ENCODE measurements at places on chromosomes 7 and 10.

DNA sequence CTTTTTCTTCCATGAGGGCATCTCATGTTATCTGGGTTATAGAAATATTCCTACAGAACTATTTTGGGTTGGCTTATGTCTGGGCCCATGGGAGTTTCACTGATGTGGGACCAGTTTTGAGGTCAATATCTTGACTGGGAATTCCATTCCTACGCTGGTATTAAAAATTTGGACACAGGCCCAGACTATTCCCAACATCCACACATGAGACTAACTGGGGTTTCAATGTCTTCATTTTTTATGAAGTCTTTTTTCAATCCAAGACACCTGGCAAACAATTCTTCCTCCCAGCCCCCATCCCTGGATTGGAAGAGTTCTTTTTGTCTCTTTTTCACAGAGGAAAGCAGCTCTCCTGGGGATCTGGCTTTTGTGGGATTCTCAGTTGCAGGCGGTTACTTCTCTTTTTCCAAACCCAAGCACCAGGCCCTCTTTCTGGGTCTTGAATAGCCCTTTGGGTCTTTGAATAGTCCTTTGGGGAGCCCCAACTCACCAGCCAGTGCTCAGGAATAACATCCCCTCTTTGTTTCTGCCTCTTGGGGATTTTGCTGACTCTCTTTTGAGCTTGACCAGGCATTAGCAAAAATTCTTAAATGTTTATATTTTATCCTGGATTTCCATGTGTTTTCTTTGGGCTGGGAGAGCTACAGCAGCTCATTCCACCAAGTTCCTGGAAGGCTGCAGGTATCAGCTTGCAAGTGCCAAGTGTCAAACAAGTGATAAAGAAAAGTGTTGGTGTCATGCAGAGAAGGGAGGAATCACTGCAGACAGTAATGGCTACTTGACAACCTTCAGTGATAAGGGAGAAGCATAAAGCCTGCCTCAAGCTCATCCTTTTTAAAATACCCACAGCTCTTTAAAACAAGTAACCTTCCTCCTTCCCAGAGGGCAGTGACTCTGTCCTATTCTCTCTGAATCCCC lies 234.3 kb downstream of the ADAM12 start:
- DNase-seq: no peak

DNA sequence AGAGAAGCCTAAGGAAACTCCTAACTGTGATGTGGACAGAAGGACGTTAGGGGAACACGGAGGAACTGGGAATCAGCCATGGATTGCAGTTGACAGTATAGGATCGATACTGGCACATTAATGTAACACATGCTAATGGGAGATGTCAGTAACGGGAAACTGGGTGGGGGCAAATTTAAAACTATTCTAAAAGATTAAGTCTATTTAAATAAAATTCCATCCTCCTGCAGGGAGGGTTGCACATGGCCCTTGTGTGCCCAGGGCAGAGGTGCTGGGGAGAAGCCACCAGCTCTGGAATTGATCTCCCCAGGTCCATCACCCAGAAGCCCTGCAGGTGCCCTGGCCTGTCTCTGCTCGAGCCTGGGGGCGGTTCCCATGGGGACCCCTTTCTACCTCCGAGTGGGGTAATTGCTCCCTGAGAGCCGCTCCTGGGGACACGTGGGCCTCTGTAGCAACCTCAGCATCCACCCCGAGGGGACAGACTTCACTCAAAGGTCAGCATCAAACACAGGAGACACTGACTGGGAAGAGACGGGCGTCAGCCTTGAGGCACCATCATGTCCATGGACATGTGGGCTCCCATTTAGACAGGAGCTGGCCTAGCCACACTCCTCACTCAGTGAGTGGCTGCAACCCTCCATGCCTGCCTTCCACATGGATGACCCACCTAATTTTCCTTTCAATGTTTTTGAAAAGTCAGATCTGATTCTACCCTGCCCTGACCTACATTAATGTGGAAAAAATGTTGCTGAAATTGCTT lies 21.1 kb downstream of the SCART1 start:
- DNase-seq: no peak

DNA sequence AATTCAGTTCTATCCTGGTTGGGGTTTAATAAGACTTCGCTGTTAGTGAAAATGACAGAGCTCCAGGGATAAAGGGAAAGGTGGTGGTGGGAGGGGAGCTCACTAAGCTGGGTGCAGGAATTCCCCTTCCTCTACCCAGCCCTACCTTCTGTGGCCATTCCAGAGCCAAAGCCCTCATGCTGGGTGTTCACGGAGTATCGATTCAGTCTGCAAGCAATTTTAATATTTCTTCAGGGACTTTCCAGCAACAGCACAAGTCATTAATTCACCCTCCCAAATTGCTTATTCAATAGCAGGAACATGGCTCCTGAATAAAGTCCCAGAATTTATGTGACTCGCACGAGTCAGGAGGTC lies 22.0 kb downstream of the PAX2 start:
- no peak for DNase-seq

GRCh38 chr10:96263669-96264068 lies 7.7 kb downstream of the BLNK start:
- no peak for DNase-seq

GRCh38 chr10:69317626-69318105 lies 39.4 kb downstream of the HK1 start:
- no peak for DNase-seq

GRCh38 chr10:50469778-50470193 lies 154.0 kb downstream of the SGMS1 start:
- DNase-seq: no peak

- no peak for DNase-seq
Observed at GRCh38 chr7:137417464-137417863, 73.9 kb upstream of the PTN start.

DNA sequence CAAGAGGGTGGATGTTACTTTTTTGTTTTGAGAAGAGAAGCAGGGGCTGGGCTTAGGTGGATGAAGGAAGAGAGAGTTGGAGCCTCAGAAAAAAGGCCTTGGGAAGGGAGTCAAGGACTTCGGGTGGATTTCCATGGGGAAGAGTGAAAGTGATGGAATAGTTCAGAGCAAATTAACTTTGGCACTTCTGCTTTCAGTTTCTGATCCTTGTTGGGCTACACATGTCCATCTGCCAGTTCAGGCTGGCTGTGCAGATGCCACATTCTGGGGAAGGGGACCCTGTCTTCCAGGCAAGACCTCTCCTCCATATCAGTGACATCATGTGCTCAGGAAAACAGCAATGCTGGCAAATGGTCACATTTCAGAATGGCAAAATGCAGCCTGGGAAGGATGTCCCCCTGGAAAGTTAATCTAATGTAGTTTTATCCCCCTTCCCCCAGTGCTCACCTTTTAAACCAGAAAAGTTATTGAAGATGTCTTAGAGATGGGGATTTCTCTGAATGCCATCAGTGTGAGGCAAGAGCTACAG lies 86.0 kb downstream of the WDFY4 start:
- DNase-seq: no peak

DNA sequence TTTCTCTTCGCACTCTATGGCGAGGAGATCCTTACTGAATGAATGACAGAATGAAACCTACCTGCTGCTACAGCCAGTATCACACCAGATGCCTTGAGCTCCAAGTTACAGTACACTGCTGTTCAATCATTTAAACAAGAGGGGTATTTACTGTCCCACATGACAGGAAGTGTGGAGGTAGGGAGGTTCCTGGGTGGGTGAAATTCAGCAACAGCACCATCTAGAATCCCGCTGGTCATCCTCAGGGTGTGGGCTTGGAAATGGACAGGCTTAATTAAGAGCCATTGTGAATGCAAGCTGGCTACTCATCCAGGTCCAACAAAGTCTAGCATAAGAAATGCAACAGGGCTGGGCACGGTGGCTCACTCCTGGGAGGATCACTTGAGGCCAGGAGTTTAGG lies 14.7 kb downstream of the CYTH3 start:
- no peak for DNase-seq

DNA sequence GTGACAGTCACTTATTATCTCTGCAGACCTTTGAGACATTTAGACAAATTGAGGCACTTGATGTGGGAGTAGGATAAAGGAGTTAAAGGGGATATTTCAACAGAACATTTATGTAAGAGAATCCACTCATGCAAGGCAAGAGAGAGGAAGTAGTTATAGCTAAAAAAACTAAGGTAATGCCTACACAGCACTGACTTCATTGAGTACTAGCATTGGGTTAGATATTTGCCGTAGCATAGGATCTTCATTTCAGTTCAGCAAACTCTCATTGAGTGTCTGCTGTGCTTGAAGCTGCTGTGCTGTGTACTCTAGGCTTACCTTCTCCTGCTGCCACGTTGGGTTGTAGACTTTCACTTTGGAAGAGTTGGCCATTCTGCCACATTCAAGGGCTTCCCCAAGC lies 10.5 kb upstream of the ENTPD1 start:
- no peak for DNase-seq

DNA sequence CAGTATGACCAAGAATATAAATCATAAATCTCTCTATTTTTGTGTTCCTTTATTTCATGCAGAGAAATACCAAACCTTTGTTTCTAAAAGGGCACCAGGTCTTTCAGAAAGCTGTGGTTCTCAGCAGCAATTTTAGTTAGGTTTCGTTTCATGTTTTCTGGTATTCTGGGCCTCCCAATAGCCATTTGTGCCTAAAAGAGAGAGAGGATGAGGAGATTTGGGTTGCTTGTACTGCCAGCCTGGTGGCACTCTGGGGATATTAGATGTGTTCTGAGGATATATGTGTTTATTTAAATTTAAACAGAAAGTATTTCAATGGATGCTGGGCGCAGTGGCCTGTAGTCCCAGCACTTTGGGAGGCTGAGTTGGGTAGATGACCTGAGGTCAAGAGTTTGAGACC lies 471.7 kb downstream of the AUTS2 start:
- no peak for DNase-seq

DNA sequence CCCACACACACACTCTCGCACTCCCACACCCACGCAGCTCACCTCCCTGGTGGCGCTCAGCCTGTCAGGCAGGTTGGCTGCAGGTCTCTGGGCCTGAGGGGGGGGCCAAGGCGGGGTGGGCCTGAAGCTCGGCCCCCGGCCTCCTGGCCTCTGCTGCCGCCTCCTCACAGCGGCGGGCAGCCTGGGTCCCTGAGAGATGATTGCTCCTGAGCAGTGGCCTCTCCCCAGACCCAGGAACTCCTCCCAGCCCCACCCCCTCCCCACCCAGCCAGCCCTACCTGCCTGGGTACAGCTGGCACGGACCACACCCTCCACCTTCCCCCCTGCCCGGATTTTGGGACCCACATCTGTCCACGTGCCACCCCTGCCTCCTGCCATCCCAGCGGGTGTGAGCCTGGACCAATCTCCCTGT lies 4.6 kb upstream of the TMEM184A start:
- DNase-seq: no peak

DNA sequence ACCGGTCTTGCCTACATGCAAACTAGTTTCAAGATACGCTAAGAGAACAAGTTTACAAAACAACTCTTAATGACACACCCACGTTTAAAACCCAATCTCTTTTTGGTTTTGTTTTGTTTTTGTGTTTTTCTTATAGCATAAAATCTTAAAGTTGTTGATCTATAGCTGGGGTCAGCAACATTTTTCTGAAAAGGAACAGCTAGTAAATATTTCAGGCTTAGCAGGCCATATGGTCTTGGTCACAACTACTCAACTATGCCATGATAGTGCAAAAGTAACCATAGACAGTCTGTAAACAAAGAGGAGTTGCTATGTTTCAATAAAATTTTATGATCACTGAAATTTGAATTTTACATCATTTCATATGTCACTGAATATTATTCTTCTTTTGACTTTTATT lies 327.4 kb downstream of the AGMO start:
- no peak for DNase-seq

DNA sequence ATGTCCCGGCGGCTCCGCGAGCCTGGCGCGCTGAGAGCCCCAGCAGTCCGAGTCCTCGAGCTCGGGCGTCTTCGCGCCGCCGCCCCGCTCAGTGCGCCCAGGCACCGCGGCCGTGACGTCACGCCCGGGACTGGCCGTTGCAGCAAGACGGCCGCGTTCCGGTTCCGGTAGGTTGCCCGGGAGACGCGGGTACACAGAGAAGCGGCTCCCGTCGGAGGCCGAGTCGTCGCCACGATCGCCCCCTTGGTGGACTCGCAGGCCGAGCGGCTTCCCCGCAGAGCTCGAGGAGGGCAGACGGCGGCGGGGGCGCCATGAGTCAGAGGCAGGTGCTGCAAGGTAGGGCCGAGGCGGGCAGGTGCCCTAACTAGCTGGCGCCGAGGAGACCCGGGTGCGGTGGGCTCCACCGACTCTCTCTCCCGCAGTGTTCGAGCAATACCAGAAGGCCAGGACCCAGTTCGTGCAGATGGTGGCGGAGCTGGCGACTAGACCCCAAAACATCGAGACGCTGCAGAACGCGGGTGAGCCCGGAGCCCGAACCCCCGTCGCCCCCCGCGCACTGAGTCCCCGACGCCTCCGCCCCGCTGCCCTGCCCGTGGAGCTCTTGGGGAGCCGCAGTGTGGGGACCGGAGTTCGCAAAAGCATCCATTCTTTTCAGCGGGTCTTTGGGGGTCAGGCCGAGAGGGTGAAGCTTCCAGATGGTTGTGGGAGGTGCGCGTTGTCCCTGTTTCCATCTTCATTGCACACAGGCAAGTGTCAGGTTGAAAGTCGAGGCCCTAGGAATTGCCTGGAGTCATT lies at the start of gene SPAG6:
Gene SPAG6, plus strand, starts transcription at position 196 of the 795 bp plus-strand sequence. Its CDS starts 116 bp downstream, at position 312.
- no peak for DNase-seq

GRCh38 chr7:135828604-135829003 lies 80.0 kb upstream of the FAM180A start:
- DNase-seq: no peak

- no peak for DNase-seq
Observed at GRCh38 chr10:113506476-113506875, 46.4 kb upstream of the HABP2 start.

GRCh38 chr10:60901561-60902235 lies 42.3 kb downstream of the RHOBTB1 start:
- no peak for DNase-seq

GRCh38 chr7:44738051-44738723 lies 10.5 kb upstream of the ZMIZ2 start:
- DNase-seq: no peak

DNA sequence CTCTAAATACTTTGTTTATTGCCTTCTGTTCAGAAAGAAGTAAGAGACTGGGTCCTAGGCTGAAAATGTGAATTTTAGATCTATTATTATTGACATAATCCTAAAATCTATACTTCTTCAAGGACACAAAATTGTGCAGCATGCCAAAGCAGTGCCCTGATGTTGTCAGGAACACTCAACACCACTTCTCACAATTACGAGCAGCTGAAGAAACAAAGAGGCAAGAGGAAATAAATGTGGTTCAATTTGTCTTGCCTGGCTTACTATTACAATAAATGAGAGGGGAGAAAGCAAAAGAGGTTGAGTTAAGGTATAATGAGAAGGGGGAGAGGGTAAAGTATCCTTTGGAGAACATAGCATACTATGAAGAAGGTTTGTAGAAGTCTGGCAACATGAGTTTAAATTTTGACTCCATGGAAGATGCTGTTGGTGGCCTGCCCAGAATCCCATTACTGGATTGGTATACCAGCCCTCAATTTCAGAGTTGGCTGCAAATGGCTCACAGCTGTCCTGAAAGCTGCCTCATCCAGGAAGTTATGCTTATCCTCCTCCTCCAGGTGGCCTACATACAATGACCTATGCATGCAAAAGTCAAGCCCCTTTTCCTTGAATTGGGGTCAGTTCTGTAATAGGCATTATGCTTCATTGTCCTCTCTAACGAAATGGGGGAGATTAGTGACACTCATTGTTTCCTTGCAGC lies 274.6 kb upstream of the SMIM30 start:
- no peak for DNase-seq

GRCh38 chr7:117229350-117229749 lies 93.5 kb downstream of the WNT2 start:
- no peak for DNase-seq

All from stimulated activated CD8-positive, alpha-beta memory T cell treated with anti-CD3 and anti-CD28 coated beads, Interleukin-4, amount 100 ng/mL, for 1 hour (primary cell).